Mesenchymal stem cell (in vitro differentiated cells and primary cell): ENCODE measurements at places on chromosomes 1 and 21.

DNA sequence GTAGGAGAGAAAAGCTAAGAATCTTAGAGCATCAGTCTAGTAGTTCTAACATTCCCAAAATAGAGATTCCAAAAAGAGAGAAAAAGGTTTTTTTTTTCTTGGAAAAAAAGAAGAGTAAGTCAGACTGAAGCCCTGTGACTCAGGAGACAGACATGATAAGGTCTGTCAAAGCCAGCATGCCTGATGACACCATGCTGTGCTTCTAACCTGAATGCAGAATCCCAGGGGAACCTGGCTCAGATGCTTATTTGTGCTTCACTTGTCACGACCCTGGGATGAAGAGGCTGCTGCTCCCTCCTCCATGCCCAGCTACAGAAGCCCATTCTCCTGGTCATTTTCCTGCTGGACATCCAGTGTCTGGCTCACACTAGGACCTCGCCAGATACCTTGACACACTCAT is 44.3 kb downstream of the ERICH3 start:
- DNase-seq = no peak

DNA sequence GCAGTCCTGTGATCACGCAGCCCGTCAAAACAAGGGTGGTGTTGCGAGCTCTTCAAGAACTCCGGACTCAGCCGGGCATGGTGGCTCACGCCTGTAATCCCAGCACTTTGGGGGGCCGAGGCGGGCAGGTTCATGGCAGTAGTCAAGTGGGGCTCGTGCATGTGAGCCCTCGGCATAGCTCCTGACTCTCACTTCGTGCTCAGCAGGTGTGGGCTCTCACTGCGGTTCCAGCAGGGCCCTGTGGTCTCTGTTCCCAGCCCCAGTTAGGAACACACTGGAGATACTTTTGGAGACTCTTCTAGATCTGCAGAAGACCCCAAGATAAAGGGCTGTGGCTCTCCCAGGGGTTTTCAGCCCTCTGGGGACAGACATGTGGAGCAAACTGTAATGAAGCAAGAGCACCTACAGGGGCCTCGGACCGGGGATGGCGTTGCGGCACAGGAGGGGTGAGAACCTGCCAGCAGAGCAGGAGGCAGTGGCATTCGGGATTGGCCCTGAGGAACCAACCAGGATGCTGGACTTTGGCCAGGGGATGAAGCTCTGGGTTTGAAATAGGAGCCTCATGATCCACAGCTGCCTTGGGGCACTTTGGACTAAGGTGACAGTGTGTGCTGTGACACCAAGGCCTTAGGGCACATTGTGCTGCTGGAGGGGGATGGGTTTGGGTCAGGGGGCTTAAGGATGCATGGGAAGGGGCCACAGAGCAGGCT is 443.2 kb downstream of the CAMTA1 start:
- no peak for DNase-seq

DNA sequence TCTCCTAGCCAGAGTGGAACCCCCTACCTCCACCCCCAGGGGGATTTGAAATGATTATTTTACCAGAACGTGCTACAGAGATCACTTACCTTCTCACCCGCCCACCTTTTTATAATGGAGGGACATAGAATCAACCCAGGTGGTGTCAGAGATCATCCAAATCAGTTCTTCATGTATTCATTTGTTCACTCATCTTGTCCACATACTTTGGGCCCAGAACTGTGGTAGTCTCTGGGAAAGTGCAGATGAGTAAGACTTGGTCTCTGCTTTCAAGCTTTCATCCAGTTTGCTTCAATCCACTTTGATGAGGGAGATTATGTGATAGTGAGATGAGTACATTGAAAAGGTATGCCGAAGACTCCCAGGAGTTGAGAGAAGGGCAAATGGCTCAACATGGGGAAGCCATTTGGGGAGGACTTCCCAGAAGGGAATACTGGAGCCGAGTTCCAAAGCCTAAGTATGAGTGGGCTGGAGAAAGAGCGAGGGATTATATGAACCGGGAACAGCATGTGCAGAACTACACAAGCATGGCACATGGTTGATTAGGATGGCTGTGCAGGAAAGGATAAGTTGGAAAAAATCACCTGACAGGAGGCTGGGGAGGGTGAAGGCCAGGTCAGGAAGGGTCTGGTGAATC is 1.9 kb downstream of the FGGY start:
- DNase-seq = no peak

GRCh38 chr1:205061665-205062069 is 18.7 kb downstream of the CNTN2 start:
- peak; percentile 58 for DNase-seq

GRCh38 chr1:111876631-111877030 is 112.8 kb downstream of the KCND3 start:
- no peak for DNase-seq
